Forelimb muscle (tissue), 1 donor: ENCODE measurements at places on chromosomes 7 and 10. TPM values are rescaled to one million over a fixed set of nuclear protein-coding genes. Genes with fewer than 3 reads are reported as not detected.

MYPN gene
- 93.8 TPM for polyA plus RNA-seq

OPALIN gene
- not detected for polyA plus RNA-seq

FRA10AC1 gene
- 25.9 TPM for polyA plus RNA-seq

MOGAT3 gene
- not detected for polyA plus RNA-seq

AKR1D1 gene
- polyA plus RNA-seq = 0.06 TPM

AFAP1L2 gene
- polyA plus RNA-seq = 34.0 TPM

MNX1 gene
- not detected for polyA plus RNA-seq

DLX6 gene
- polyA plus RNA-seq = 0.14 TPM

CUZD1 gene
- 0.95 TPM for polyA plus RNA-seq

EPC1 gene
- polyA plus RNA-seq = 41.7 TPM

FRMD4A gene
- 36.3 TPM for polyA plus RNA-seq

VGF gene
- not detected for polyA plus RNA-seq

SLC13A4 gene
- 1.8 TPM for polyA plus RNA-seq

TAS2R5 gene
- polyA plus RNA-seq = 2.4 TPM

CPXM2 gene
- polyA plus RNA-seq = 0.25 TPM

DYDC2 gene
- polyA plus RNA-seq = not detected

FAM25A gene
- polyA plus RNA-seq = not detected

STEAP2 gene
- 2.6 TPM for polyA plus RNA-seq

FZD8 gene
- polyA plus RNA-seq = 21.9 TPM

EFCAB10 gene
- polyA plus RNA-seq = 1.4 TPM

LDB3 gene
- polyA plus RNA-seq = 992 TPM

GSTO2 gene
- 0.99 TPM for polyA plus RNA-seq

NDUFB2 gene
- polyA plus RNA-seq = 162 TPM

CACNB2 gene
- 1.5 TPM for polyA plus RNA-seq

TUBB8 gene
- polyA plus RNA-seq = not detected

HOXA11 gene
- 1.2 TPM for polyA plus RNA-seq

PRKG1 gene
- polyA plus RNA-seq = 38.2 TPM

CFAP43 gene
- polyA plus RNA-seq = 0.35 TPM

ADAM12 gene
- polyA plus RNA-seq = 15.0 TPM

KCTD7 gene
- 18.3 TPM for polyA plus RNA-seq

LRRC18 gene
- polyA plus RNA-seq = 0.09 TPM

FAM13C gene
- polyA plus RNA-seq = 27.4 TPM

SFXN3 gene
- polyA plus RNA-seq = 22.5 TPM

VWC2 gene
- 0.09 TPM for polyA plus RNA-seq

CYTH3 gene
- 29.3 TPM for polyA plus RNA-seq

SPDYE6 gene
- polyA plus RNA-seq = 5.3 TPM

TCTN3 gene
- polyA plus RNA-seq = 23.5 TPM

BLVRA gene
- 32.6 TPM for polyA plus RNA-seq

RARRES2 gene
- polyA plus RNA-seq = 47.9 TPM

FAM221A gene
- polyA plus RNA-seq = 2.4 TPM

NKX1-2 gene
- not detected for polyA plus RNA-seq

IFIT1 gene
- polyA plus RNA-seq = 40.3 TPM

MPP7 gene
- polyA plus RNA-seq = 3.6 TPM

CALML5 gene
- polyA plus RNA-seq = not detected

GNGT1 gene
- polyA plus RNA-seq = not detected

CHAT gene
- not detected for polyA plus RNA-seq

ST7 gene
- polyA plus RNA-seq = 16.2 TPM

MKX gene
- polyA plus RNA-seq = 2.3 TPM

MORN4 gene
- 4.2 TPM for polyA plus RNA-seq

CALCR gene
- 11.1 TPM for polyA plus RNA-seq

SPDYE11 gene
- 0.20 TPM for polyA plus RNA-seq

COBL gene
- 117 TPM for polyA plus RNA-seq

MAGI2 gene
- 3.7 TPM for polyA plus RNA-seq

PLEKHS1 gene
- polyA plus RNA-seq = 0.05 TPM
